Foreskin fibroblast (primary cell): ENCODE measurements at places on chromosomes 1 and 21.

DNA sequence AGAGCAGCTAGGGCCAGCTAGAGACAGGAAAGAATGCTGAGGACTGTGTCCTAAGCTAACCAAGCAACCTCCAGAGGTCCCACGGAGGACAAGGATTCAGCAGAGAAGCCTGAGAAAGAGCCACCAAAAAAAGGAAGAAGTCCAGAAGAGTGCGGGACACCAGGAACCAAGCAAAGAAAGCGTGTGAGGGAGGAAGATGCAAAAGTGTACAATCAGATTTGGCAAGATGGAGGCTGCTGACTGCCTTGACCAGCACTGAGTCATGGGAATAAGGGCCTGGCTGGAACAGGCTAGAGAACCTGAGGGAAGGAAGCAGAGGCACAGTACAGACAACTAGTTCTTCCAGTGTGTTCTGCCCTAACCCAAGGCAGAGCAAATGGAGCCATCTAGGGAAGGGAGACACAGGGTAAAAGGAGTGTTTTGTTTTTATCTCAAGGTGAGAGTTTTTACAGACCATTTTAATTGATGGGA, 18.5 kb downstream of the TP53BP2 start:
- peak; percentile 39 for DNase-seq

- DNase-seq, result no peak
Observed at GRCh38 chr1:232213928-232214327, 416.0 kb downstream of the SIPA1L2 start.

- DNase-seq, result no peak
Observed at GRCh38 chr1:30353637-30354036, 369.7 kb downstream of the MATN1 start.

- DNase-seq, result no peak
Observed at GRCh38 chr1:58702261-58703141, 2.6 kb upstream of the MYSM1 start.

GRCh38 chr1:86860020-86860419, 53.9 kb downstream of the SELENOF start:
- DNase-seq, result no peak

GRCh38 chr1:170663404-170664092, 383 bp upstream of the PRRX1 start:
- peak; percentile 76 for DNase-seq

- DNase-seq, result no peak
Observed at GRCh38 chr1:19684677-19685076, 20.0 kb downstream of the HTR6 start.

DNA sequence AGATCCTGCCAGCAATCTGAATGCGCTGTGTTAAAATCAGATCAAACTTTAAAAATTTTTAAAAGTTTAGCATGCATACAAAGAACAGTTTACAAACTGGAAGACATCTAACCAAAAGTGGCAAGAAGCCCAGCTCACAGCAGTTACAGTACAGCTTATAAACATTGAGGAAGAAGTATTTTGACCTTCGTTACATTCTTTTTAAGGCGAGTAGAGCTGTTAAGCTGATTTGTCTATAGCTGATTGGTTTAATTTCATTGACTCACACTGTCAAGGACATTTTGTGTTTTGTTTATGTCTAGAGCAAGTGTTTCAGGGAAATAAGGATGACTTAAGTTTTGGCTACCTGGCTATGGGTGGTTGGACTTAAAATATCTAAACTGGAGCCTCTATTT, 3.0 kb upstream of the PGM1 start:
- no peak for DNase-seq

DNA sequence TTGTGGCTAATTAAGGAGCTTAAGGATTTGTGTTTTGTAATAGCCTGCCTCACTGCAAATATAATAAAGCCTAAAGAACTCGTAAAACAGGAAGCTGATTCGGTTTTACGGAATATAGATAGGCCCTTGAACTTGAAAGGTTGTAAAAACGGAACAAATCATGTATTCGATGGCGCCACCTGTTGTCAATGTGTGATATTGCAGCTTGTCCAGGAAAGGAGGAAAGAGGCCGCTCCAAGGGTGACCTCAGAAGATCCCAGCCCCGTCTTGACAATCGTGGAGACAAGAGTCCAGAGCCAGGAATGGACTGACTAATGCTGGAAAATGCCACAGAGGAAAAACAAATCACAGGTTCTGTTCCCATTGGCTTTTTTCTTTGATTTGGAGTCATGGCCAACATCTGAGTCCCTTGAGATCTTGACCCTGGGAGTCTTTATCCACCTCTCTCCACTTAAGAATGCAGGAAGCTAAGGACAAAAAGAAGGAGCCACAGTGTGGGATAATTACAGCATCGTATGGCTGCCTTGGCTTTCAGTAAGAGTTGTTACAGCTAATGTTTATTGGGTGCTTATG, 7.0 kb upstream of the IGSF21 start:
- peak; percentile 79 for DNase-seq

GRCh38 chr1:204476563-204476962, 18.0 kb downstream of the PIK3C2B start:
- DNase-seq, result no peak

GRCh38 chr1:47440599-47441081, 2.8 kb downstream of the FOXD2 start:
- DNase-seq, result no peak

GRCh38 chr1:9292361-9293240, at the start of gene SPSB1:
SPSB1 (plus strand) TSS chr1:9292894; CDS start chr1:9355892, 62,998 bp downstream.
- DNase-seq, result peak; percentile 79

- peak; percentile 98 for DNase-seq
Observed at GRCh38 chr1:169893645-169894423, at the start of gene SCYL3. SCYL3 (minus strand) TSS chr1:169893896; CDS start chr1:169888840, 5,056 bp downstream.

DNA sequence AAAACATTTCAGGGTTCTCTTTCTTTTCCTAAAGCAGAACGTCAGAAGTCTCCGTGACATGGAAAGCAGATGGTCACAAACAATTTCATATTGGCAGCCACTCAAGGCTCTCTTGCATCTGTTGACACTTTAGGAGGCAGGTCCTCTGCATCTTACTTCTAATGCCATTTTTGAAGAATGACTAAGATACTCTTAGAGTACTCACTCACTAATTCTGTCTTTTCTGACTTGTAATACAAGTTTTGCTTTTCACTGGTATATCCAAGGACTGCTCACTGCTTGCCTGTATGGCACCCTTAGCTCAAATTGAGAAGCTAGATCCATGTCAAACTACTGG, 68.3 kb downstream of the PRRX1 start:
- peak; percentile 82 for DNase-seq

- no peak for DNase-seq
Observed at GRCh38 chr1:5108740-5109139, 454.3 kb downstream of the AJAP1 start.

DNA sequence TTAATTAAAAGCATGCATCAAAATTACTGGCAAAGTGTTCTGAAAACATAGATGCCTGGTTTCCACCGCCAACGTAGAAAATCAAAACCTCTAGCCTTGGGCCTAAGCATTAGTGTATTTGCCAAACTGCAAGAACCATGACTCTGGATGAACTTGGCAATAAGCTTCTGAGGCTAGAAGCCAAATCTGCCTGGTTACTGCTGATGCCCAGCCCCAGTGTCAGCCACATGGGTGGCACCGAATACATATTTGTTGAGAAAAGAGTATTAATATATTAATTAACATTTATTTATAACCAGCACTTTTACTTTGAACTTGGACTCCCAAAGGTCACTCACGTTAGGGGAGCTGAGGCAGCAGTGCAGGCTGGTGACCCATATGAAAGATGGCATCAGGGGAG, 140.6 kb upstream of the HMGB4 start:
- no peak for DNase-seq

GRCh38 chr1:61853583-61853982, 111.3 kb downstream of the PATJ start:
- peak; percentile 15 for DNase-seq

- no peak for DNase-seq
Observed at GRCh38 chr1:117225931-117226330, 15.2 kb upstream of the VTCN1 start.

- DNase-seq, result no peak
Observed at GRCh38 chr1:94553323-94553730, 11.8 kb upstream of the F3 start.

GRCh38 chr1:30478283-30478682, 245.1 kb downstream of the MATN1 start:
- no peak for DNase-seq

DNA sequence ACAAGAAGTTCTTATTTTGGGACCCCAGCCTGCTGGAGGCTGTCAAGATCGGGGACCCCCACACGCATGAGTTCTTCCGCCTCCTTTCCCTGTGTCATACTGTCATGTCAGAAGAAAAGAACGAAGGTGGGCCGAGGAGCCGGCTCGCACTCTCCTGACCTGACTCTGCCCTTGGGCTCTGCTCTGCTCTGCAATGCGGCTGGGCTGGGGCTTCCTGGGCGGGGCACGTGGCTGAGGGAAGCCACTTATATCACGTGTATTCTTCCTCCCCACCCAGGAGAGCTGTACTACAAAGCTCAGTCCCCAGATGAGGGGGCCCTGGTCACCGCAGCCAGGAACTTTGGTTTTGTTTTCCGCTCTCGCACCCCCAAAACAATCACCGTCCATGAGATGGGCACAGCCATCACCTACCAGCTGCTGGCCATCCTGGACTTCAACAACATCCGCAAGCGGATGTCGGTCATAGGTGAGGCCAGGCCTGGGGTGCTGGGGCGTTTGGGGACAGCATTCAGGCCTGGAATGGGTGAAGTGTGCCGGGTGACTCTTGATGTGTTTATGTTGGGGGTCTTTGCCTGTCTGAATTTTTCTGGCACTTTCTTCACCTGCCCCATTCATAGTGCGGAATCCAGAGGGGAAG, 17.6 kb downstream of the ATP8B2 start:
- DNase-seq, result no peak

DNA sequence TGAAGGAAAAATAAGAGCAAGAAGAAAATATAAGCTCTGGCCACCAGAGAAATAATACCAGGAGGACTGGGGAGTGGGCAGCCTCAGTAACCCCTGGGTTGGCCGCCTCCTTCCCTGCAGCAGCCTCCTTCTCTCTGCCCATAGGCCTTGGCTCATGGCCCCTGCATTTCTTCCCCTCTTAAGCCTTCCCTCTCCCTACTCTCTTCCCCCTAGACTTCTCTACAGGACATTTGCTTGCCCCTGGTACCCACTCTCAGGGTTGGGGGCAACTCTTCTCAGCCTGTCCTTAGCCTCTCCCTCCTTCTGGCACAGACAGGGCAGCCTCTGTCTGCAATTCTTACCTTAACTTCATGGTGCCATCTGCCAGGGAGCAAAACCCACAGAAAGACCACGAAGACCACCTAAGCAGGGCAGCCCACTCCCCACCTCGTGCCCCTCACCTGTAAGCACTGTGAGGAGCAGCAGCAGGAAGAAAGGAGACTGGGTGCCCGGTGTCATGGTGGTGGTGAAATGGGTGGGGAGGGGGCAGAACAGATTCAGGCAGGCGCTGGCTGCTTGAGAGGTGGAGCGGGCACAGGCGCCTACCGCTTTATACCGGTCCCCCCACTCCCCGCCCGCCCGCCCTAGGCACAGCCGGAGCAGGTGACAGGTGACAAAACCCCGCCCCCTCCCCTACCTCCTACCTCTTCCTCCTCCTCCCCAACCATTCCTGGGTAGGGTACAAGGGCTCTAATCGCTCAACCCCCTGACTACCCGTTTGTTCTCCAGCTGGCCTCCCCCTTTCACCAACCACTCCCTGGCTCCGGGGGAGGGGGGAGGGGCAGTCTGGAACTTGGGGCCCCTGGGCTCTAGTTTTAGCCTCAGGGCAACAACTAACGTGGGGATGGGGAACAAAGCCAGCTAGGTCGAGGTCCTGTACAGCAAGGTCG, 15.1 kb downstream of the THBS3 start:
- DNase-seq, result no peak

- DNase-seq, result no peak
Observed at GRCh38 chr1:236545621-236546169, 21.9 kb downstream of the LGALS8 start.

DNA sequence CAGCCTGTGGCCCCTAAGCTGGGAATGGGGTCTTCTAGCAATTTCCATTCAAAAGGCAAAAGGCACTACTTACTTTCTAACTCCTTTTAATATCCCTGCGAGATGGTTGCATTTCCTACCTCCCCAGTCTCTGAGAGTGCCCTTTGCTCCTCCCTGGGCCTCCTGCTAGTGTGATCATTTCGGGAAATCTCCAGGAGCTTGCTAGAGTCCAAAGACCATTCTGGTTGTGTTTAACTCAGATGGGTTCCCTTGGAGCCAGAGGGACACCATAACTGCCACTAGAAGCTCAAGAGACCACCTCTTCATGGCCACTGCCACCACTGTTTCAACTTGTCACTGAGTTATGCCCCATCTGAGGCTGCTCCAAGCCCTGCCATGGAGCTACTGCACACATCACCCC, 34.4 kb upstream of the CYP4B1 start:
- no peak for DNase-seq

DNA sequence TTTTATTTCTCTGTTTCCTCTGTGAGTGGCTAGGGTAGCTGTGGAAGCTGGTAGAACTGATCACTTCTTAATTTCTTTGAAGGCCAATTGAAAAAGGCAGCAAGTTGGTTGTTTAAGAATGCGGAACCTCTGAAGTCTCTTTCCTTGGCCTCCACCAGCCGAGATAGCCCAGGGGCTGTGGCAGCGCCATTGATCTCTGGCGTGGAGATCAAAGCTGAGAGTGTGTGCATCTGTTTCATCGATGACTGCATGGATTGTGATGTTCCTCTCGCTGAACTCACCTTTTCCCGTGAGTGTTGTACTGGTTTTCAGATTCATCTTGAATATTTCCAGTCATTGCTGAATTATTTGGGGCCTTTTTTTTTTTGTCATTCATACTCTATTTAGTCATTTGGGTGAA, 97.7 kb downstream of the VPS13D start:
- DNase-seq, result no peak

- DNase-seq, result no peak
Observed at GRCh38 chr1:185734929-185735700, 924 bp downstream of the HMCN1 start.

GRCh38 chr1:173536223-173536622, 59.1 kb downstream of the PRDX6 start:
- no peak for DNase-seq

- DNase-seq, result no peak
Observed at GRCh38 chr1:103937763-103938357, 188.2 kb downstream of the AMY1C start.

DNA sequence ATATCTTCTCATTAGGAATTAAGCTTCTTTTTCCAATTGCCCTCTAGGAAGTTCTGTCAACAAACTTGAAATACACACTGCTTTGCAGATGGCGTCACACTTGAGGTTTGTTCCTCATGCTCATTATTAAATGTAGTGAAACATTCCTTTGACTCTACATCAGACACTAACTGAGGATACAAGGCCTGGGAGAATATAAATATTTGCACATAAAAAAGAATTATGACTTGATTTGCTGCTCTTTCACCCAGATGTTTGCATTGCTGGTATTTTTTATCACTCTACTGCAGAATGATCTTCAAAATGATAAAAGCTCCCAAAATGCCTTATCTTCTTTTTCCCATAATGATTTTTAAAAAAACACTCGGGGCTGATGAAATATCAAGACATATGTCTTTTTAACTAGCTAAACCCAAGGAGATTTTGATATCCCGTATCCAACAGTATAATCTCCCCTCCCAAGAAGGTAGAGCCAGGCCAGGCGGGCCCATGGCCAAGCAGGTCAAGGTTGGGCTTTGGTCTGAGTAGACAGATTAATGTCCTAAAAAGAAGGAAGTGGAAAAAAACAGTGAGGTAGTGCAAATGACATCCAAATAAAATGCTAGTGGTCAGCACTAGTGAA, 264.6 kb downstream of the HHIPL2 start:
- DNase-seq, result peak; percentile 39
